Activated CD8-positive, alpha-beta memory T cell treated with anti-CD3 and anti-CD28 coated beads for 1 hour (primary cell): ENCODE measurements at places on chromosomes 2 and 18.

- no peak for DNase-seq
Measured at GRCh38 chr2:143132355-143132754, 3.1 kb downstream of the ARHGAP15 start.

DNA sequence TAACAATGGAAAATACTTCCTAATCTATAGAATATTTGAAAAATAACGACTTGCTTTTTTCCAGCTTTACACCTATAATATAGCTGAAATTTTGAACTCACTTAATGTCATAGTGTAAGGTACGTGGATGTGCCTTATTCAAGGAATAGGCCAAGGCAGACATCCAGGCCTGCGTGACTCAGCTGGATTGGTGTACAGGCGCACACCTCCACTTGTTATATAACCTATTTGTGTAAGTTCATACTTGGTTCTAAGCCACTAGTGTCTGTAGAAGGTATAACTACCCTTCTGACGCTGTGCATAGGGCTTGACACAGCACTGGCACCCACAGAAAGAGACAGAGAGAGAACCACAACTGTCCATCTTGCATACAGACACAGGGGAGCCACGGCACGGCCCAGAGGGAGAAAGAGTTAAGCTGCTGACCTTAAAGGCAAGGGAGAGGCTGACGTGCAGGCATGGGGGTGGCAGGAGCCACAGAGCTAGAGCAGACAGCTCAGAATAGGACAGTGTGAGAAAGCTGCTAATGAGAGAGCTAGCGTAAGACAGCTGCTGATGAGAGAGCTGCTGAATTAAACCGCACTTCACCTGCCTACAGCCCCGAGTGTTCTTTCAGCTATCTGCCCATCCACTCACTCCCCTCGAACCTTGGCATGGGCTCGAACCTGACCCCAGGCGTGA, 16.1 kb downstream of the CCDC178 start:
- DNase-seq: no peak

DNA sequence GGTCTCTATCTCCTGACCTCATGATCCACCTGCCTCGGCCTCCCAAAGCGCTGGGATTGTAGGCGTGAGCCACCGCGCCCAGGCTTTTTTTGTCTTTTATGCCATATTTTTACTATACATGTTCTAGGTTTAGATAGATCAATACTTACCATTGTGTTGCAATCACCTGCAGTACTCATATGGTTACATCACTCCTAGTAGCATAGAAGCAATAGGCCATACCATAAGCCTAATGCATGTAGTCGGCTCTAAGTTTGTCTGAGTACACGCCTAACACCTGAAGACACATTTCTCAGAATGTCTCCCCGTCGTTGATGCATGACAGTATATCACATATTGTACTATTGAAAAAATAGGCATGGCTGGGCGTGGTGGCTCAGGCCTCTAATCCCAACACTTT, 27.1 kb upstream of the TGIF1 start:
- DNase-seq: no peak

GRCh38 chr2:17306219-17306618, 212.0 kb downstream of the RAD51AP2 start:
- no peak for DNase-seq

DNA sequence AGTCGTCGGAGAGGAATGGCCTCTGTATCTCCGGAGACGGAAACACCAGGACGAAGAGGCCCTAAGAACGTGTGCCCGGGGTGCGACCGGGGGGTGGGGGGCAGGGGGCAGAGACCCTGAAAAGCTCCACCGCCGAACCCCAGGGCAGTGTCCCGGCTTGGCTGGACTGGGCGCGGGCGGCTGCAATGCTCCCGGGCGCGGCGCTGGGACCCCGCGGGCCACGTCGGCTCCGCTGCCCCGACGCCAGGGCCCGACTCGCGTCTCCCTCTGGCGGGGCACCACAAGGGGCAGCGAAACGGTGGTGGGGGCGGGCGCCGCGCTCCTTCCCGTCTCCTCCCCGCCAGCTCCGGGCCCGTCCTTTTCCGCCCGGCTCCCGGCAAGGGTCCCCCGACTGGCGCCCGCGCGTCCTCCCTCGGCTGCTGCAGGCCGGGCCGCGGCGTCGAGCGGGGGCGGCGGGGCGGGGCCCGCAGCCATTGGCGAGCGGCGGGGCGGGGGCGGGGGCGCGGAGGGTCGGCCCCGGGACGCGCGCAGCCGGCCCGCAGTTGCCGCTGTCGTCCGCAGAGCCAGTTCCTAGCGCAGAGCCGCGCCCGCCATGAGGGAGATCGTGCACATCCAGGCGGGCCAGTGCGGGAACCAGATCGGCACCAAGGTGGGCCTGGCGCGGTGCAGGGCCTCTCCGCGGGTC, at the start of gene TUBB6:
TUBB6 (plus strand) TSS at position 541 of the 685 bp plus-strand sequence; CDS start at position 593, 52 bp downstream.
- DNase-seq: no peak

DNA sequence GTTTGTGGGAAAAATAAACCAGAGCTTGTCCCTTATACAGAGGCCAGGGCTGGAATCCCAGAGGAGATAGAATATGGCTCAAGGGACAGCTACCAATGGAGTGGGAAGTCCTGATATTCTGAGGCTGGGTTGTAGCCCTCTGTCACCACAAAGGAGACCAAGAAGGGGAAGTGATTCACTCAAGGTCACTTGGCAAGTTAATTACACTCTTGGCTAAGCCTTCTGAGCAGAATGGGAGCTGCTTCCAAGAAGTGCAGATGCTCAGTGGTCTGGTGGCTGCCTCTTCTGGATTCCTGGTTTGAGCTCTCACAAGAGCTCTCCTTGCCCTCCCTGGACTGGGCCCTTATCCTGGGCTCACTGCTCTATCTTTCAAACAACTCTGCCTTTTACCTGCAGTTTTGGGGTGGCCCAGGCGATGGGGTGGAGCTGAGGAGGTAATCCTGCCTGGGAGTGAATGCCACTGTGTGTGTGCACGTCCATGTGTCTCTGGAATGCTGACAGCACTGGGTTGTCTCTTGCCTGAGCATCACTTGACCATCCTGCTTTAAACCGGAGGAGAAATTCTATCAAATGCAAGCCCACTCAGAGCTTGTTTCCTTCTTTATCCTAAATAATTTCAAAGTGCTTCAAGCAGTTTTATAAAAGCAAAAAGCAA, 168.2 kb downstream of the KCNS3 start:
- no peak for DNase-seq

GRCh38 chr2:101500180-101500579, 25.3 kb upstream of the RFX8 start:
- DNase-seq: no peak

DNA sequence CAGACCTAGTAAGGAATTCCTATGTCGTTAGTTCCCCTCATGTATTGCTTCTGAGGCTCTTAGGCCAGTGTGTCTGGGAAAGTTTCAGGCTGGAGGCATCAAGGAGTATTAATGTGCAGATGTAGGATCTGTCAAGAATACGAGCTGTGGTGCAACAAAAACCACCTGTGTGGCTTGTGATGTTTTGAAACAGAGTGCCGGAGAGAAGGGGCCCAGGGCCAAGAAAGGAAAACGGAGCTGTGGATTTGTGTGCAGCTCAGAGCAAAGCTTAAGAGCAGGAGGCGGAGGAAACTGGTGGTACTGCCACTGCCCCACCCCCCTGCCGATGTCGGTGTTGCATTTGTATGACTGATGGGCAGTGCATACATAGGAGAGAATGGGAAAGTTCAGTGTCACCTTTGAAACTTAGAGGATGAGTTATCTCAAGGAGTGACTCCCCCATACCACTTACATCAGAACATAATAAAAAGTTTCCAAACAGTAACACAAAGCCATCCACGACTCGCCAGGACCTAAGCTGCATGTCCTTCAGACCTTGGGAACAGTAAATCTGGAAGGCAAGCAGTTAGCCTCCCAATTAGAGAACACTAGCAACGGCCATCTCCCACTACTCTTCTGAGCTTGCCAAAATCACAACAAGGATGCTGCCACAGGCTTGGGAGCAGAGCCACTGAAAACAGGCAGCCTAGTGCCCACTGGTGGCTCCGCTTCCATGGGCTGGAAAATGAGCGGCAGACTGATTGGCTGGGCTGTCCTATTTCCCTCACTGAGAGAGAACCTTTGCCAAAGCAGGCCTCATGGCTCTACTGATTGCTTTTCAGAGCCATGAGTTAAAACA, 152.7 kb upstream of the NT5C1B start:
- DNase-seq: no peak

GRCh38 chr2:224195925-224196571, 157.0 kb upstream of the SERPINE2 start:
- DNase-seq: no peak

DNA sequence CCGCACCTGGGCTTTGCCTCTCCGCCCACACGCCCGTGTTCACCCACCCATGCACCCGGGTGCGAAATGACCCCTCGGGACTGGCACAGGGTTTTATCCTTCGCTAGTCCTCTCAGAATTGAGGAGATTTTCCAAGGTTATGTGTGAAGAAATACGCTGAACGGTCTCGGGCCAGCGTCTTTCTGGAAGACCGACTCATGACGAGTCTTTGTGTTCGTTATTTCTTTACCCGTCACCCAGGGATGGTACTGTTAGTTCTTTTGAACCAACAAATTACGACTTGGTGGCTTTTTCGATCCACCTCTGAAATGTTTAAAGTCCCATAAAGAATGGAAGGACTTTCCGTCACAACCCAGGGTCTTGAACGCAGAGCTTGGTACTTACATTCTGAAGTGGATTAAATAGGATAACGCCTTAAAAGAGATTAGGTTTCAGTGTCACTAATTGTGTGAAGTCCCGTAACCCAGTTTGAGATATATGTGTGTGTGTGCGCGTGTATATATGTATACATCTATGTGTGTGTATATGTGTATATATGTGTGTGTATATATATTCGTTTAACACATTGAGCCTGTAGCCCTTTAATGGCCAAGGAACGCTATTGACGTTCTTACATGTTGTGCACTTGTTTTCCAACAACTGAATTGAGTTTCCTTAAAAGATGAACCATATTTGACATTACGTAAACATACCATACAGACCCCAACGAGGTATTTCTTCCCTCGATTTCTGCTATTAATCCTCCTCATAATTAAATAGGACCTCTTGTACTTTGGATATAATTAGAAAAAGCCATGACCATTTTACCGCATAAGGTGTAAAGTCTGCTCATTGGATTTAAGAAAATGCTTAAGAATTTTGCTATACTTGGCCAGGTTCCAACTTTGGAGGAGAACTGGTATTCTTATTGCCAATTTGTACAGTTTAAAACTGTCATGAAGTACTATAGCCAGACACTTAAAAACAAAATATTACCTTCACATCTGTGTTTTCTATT, 889 bp downstream of the ZC3H15 start:
- DNase-seq: no peak

DNA sequence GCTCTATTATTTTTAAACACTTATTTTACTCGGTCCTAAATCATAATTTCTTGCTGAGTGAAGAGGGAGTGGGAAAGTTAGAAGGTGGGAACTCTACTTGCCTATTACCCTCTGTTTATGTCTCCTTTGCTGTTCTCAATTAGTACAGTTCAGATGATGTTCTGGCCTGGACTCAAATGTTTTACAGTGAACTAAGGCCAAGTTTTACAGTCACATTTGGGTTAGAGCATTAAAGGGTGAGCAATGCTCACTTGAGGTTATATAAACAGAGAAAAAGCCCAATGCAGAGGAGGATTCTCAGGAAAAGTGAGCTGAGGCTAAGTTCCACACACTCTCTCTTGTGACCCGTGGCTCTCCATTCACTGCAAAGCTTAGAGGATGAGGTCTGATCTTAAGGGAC, 52.4 kb downstream of the ITSN2 start:
- DNase-seq: no peak

DNA sequence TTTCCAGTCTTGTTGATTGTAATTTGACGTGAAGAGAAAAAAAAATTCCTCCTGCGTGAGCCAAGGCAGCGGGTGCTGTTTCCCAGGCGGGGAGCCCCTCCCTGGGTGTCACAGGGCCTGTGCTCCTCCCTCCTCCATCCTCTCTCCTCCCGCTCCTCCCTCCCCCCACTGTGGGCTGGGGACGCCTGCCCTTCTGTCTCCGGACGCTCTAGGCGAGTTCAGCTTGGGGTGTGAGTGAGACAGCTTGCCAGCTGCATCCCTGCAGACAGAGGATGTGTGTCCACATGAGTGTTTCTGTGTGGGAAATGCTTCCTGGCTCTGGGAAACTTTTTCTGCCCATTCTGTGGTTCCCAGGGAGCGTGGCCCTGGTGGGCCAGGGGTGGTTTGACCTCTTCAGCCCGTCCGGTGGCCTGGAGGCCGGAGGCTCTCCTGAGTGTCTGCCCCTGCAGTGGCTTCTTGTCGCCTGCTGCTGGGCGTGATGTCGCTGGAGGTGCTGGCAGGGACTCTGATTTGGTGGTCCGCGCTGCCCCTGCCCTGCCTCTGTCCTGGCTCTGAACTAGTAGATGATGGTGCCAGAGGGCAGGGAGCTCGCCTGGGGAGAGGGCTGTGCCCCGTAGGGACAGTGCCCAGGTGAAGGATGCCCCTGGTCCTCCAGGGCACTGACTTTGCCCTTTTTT, 96.4 kb downstream of the USP40 start:
- no peak for DNase-seq

- DNase-seq: no peak
Measured at GRCh38 chr2:43559391-43560230, 36.2 kb downstream of the THADA start.

- no peak for DNase-seq
Measured at GRCh38 chr2:21291426-21291825, 167.7 kb downstream of the TDRD15 start.

GRCh38 chr2:145765874-145766273, 1246.0 kb upstream of the ZEB2 start:
- no peak for DNase-seq

GRCh38 chr18:48540251-48541025, 1.6 kb downstream of the CTIF start:
- no peak for DNase-seq

- DNase-seq: no peak
Measured at GRCh38 chr2:112021781-112022231, 33.3 kb upstream of the TMEM87B start.

- DNase-seq: no peak
Measured at GRCh38 chr2:101130081-101130480, 21.1 kb downstream of the TBC1D8 start.

DNA sequence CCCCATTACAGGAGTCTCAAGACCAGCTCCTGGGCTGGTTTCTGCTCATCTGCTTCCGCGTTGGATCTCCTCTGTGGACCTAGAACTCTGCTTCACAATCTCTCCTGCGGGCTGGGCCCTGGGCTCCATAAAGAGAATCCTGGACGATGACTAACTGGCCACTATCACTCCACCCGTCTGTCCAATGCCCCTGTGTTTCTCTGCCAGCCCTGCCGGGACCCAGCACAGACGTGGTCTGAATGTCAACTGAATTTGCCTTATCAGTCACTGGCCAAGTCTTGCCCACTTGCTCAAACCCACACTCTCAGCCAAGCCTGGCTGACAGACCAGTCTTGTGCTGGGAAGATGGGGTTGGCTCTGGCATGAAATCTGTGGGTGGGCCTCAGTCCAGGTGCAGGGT, 17.4 kb downstream of the KIF3C start:
- DNase-seq: no peak

GRCh38 chr2:83665894-83666293, 793.2 kb downstream of the SUCLG1 start:
- no peak for DNase-seq
